ENCODE measurements at places on chromosomes 16 and 17. TPM values are rescaled to one million over a fixed set of nuclear protein-coding genes. Genes with fewer than 3 reads are reported as not detected.

DNA sequence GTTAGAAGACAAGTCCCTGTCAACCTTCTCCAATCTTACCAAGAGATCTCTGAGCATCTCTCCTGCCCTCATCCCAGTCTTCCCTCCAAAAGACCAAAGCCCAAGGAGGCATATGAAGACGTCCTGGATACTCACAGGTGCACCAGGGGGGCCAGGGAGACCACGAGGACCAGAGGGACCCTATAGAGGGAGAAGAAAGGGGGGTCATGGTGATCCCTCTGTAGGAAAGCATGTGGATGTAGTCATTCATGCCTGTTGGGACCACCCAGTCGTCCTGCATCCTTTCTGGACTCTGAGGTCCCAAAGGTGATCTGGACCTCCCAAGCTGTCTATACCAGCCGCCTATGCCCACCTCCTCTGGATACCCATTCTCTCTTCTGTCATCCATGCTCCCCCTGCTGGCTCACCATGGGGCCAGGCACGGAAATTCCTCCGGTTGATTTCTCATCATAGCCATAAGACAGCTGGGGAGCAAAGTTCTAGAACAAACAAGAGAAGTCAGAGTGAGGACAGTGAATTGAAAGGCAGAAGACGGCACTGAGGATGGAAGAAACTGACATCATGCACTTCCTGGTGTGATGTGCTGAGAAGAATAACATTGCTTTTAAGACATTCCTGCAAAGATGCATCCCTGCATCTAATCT, 3.3 kb downstream of the COL1A1 start:
- DNase-seq: no peak

The CACNG1 gene
- polyA plus RNA-seq: 101 TPM

DNA sequence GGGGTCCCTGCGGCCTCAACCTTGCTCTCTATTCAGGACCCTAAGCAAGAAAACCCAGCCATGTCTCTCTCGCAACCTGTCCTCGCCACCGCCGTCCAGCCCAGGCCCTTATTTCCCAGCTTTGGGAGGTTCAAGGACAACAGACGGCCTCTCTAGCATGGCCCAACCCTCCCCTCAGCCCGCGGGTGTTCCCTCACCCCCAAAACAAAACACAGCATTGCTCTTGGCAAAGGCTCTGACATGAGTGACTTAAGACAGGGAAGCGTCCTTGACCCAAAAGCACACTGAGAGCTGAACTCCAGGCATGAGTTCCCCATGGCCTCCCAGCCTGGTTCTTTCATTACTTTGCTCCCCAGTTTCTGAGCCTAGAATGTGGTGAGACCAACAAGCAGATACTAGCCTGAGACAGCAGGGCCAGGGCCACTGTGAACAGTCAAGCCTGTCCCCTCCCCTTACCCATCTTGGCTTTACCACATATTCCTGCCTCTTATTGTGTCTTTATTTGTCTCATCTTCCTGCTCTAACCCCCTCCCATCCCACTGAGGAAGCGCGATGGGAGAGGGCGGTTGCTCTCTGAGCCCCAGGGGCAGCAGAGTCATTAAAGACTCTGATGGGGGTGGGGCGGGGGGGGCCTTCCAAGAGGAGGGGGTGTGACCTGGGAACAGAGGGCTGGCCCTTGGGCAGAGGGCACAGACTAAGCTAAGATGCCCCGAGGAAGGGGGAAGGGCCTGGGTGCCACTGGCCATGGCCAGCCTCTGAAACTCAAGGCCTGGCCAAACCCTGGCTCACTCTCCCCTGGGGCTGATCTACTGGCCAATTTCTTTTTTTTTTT, 11.8 kb downstream of the SREBF1 start:
- no peak for DNase-seq

GRCh38 chr17:61469949-61470348, 17.7 kb downstream of the TBX4 start:
- DNase-seq: no peak

- DNase-seq: no peak
Measured at GRCh38 chr16:68728523-68728922, 8.6 kb upstream of the CDH1 start.

DNA sequence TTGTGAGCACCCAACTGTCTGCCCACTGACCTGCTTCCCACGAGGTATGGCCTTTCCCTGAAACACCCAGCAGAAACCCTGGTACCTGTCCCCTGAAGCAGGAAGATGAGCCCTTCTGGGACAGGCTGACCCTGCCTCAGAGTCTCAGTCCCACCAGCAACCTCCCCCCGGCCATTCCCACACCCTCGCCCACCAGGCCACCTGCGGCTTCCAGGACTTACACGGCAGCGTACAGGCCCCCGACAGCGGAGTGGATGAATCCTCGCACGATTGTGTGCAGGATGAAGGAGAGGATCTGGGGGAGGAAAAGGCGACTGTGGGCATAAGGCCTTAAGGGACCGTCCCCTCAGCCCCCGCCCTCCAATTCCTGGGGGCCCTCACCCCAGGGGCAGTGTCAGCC, 15.4 kb upstream of the PITPNA start:
- DNase-seq: no peak

DNA sequence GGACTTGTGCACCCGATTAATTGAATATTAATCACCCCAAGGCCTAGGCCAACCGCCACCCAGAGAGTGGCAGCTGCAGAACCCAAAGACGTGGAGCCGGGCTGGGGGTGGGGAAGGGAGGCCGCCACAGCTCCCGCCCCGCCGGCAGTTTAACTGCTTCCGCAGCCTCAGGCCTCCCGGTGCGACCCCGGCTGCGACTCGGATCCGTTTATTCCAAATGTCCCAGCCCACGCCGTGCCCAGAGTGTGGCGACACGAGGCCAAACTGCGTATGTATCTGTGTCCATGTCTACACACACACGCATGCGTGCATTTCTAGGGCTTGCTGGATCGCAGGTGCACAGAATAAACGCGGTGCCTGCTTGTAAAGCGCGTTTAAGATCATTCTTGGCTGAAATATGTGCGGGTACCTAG, 802 bp upstream of the TOB1 start:
- no peak for DNase-seq

- DNase-seq: peak; percentile 48
Measured at GRCh38 chr17:72691586-72691985, 400.9 kb downstream of the SLC39A11 start.

GRCh38 chr17:20254541-20254940, 212.8 kb downstream of the LGALS9B start:
- DNase-seq: no peak

DNA sequence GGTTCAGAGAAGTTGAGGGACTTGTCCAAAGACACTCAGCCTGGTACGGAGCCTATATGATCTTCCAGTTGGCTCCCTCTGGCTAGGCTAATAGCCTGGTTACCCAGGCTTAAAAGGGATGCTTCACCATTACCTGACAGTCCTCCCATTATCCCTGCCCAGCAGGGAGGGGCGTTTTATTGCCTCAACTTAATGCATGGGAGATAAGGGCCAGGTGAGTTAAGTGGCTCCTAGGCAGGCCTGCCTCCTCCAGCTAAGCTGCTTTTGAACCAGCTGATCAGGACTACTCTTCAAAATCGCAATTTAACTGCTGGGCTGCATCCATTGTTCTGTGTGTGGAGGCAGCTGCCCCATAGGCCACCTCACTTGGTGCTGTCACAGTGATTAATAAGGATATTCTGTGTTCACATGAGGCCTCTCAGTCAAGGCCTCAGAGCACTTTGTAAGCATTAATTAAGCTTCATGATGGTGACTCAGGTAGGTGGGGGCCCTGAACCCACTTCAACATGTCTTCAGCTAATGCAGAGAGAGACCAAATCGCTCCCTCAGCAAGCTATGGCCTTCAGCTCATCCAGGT, 27.9 kb downstream of the SMPD3 start:
- no peak for DNase-seq

The SLC47A1 gene
- 2.3 TPM for polyA plus RNA-seq

- DNase-seq: no peak
Measured at GRCh38 chr16:11071829-11072228, 127.5 kb downstream of the CLEC16A start.

- no peak for DNase-seq
Measured at GRCh38 chr17:53900951-53901350, 78.2 kb downstream of the KIF2B start.

DNA sequence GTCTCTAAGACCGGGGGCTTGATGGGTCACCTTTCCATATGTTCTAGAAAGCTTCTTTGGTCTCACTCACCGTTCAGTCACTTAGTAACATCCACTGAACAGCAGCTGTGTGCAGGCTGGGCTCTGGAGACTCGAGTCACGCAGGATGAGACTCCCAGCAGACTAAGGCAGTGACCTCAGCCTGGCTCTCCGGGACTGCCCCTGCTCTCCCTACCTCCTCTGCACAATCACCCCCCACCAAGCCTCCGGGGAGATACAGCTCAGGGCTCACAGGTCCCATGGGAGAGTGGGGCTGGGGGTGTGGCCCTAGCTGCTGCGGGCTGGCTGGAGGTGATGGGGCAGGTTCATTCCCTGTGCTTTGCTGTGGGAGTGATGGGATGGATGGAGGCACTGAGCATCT, 14.1 kb downstream of the FLYWCH2 start:
- DNase-seq: no peak

The FAM83G gene
- polyA plus RNA-seq: 0.18 TPM

DNA sequence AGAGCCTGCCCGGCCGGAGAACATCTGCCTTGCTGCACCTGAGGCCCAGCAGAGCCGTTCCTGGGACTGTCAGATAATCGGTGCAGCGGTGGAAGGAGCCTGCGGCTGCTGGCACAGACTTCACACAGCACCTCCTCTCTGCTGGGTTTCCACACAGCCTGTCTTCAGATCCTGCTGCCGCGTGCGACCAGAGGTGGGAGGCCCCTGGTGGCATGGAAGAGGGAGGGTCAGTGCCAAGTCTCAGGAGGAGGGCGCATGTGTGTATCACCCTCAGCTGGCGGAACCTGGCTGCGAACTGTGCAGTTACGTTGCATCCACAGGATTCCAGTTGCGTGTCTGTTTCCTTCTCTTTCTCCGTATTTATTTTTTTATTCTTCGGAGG, 3.3 kb downstream of the CDK5R1 start:
- no peak for DNase-seq

GRCh38 chr16:78896280-78896679, 704.3 kb downstream of the MAF start:
- DNase-seq: no peak

GRCh38 chr17:64056269-64057005, 36.0 kb upstream of the ICAM2 start:
- no peak for DNase-seq

- DNase-seq: no peak
Measured at GRCh38 chr17:19345067-19345460, 17.5 kb downstream of the B9D1 start.

The MPP3 gene
- polyA plus RNA-seq: 5.3 TPM

The DHRS7C gene
- 88.5 TPM for polyA plus RNA-seq

The CHST4 gene
- not detected for polyA plus RNA-seq

The SLC16A13 gene
- polyA plus RNA-seq: 1.3 TPM

- DNase-seq: peak; percentile 61
Measured at GRCh38 chr17:59859444-59860025, 33.2 kb downstream of the TUBD1 start.

DNA sequence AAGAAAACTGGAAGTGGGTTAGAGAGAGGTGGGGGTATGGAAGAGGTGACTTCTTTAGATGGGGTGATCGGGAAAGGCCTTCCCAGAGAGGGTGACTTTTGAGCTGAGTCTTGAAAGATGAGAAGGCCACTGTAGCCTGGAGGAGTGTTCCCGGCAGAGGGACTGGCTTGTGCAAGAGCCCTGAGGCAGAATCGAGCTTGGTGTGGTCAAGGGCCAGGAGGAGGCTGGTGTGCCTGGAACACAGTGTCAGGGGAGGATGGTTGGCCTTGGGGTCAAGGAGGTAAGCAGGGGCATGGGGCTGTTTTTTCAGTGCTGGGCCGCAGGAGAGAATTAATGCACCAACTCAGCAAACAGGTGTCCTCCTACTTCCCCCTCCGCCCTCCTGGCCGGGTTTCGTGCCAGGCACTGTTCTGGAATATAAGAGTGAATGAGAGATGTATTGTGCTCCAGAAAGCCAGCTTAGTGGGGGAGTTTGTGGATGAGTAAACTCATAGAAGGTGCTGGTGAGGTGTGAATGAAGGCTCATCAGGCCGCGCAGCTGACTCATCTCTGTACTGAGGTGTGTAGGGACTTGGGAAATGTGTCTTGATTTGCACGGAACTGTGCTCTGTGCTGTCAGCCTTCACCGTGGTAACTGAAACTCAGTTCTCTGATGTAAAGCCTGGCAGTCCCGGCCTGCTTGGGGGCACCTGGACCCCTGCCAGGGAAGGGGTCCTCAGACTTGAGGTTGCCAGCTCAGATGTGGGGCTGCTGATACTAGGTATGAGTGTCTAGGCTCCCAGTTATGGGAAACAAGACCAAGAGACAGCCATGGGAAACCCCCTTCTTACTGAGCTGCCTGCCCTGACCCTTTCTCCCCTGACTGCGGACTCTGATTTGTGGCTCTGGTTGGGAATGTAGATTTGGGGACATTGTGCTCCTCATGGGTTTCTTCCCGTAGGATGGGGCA, 15.3 kb downstream of the KSR1 start:
- DNase-seq: no peak

The DNAH9 gene
- 0.98 TPM for polyA plus RNA-seq

- DNase-seq: no peak
Measured at GRCh38 chr16:57601801-57602478, 26.5 kb upstream of the ADGRG1 start.

- DNase-seq: peak; percentile 50
Measured at GRCh38 chr17:76076765-76077583, 2.0 kb upstream of the ZACN start.

GRCh38 chr17:74873874-74874614, 1.2 kb upstream of the FDXR start:
- DNase-seq: no peak

- no peak for DNase-seq
Measured at GRCh38 chr16:10880594-10881452, 3.8 kb downstream of the CIITA start.

- DNase-seq: no peak
Measured at GRCh38 chr17:63078707-63079106, 112.7 kb downstream of the TANC2 start.

The KRT15 gene
- not detected for polyA plus RNA-seq

The TRAF7 gene
- 44.7 TPM for polyA plus RNA-seq

The COG1 gene
- polyA plus RNA-seq: 28.3 TPM

DNA sequence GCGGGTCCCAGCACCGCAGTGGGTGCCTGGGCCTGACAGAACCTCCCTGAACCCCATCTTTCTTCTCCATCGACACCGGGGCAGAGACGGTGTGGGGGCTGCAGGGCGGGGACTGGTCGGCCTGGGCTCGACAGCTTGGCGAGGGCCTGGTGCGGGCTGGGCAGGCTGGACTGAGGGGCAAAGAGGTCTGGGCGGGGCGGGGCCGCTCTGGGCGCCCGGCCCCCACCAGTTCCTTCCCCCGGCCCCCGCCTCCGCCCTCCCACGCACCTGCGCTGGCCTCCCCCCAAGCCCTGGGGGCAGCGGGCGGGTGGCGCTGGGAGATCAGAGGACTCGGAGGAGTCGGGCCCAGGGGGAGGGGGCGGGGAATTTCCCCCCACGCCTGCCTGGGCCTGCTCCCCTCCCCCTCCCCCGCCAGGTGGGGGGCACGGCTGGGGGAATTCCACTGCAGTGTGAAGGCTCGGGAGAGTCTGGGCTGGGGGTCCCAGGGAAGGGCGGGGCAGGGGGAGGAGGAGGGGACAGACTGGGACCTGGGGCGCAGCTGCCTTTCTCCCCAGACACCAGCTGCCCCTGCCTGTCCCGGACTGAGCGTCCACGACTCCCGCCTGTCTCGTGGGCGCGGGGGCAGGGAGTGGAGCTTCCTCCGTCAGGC, 877 bp upstream of the KREMEN2 start:
- DNase-seq: no peak

The KRTAP9-7 gene
- polyA plus RNA-seq: not detected
